Right ventricle myocardium superior (tissue), 1 donor: ENCODE measurements at places on chromosomes 6 and 20. TPM values are rescaled to one million over a fixed set of nuclear protein-coding genes. Genes with fewer than 3 reads are reported as not detected.
A peak's percentile ranks its signal among the peaks of the same experiment; 100 is the strongest.

DNA sequence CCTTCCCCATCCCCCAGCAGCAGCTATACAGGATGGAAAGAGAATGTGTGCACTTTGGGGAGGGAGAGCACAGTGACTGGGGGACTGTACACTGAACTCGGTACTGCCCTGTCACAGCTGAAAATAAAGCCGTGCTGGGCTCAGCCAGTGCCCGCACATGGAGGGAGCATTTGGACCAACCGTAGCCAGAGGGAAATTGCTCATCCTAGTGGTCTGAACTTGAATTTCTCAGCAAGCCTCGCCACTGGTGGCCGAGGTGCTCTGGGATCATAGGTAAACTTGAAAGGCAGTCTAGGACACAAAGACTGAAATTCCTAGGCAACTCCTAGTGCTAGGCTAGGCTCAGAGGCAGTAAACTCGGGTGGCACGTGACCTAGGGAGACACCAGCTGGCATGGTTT is 61.0 kb downstream of the DZANK1 start:
- no peak for DNase-seq

DNA sequence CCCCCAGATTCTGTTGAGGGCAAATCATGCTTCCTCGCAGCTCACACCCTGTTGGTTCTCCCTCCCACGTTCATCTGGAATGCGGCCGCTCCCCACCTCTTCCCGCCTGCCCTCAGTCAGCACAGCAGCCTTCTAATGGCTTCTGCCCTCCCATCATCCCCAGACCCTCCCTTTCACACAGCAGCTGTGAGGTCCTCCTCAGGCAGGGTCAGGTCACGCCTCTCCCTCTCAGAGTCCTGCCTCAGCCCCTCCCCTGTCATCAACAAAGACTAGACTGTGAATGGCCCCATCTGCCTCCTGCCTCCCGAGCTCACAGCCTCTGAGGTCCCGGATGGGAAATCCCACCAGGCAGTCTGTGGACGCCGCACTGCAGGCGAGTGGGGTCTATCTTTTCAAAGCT is 7.9 kb upstream of the BHLHE23 start:
- DNase-seq: no peak

GRCh38 chr20:23049201-23050075 is at the start of gene THBD:
Gene THBD, minus strand, starts transcription at chr20:23049672. Its CDS starts 168 bp downstream, at chr20:23049504.
- peak; percentile 90 for DNase-seq

SPEF1 gene
- 0.32 TPM for total RNA-seq

HMGN4 gene
- total RNA-seq: 25.1 TPM

DNA sequence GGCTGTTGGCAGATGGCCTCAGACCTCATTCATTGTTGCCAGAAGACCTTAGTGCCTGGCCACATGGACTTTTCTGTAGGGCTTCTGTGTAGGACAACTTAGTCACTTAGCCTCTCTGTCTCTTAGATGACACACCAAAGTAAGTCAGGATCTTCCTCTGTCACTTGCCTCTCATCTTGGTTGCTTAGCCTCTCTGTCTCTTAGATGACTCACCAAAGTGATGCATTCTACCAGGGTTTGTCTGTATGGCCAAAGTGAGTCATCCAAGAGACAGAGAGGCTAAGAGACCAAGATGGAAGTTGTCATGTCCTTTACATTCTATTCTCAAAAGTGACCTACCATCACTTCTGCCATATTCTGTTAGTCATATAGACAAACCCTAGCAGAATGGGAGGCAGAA is 255.9 kb upstream of the DEFB112 start:
- no peak for DNase-seq

DNA sequence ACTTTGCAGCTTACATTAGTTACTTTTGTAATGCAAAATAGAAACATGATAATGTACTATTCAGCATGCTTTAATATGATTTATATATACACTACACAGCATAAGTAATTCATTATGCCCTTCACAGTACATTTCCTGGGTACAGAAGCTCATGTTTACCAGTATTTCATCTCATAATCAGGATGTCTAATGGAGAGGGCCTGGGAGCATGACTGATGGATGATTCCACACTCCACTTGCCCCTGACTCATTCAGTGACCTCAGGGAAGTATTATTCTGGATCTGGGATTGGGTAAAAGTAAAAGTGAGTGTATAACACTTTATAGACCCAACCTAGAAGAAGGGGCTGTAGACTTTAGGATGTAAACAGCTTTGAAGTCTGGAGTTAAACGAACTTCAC is 31.4 kb upstream of the BACH2 start:
- no peak for DNase-seq

- no peak for DNase-seq
These were observed 40.0 kb downstream of the MYLIP start for GRCh38 chr6:16168858-16169257.

- no peak for DNase-seq
These were observed 205.5 kb downstream of the ZNF217 start for GRCh38 chr20:53387983-53388675.

TSPO2 gene
- total RNA-seq: not detected

DNA sequence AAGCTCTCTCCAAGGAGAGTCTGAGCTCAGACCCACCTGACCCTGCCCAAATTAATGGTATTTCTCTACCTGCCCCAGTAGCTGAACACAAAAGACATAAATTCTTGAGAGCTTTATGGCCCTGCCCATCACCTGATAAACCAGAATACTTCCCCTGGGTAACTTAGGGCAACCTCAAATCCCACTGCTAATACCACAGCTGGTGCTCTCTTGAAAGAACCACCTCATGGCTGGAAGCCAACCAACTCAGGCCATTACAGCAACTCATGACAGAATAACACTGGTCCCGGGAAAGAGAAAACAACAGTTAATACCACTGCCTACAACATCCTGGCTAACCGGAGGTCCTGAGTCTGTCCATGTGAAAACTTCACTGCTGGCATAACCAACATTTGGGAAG is 328.6 kb downstream of the NKAIN2 start:
- DNase-seq: no peak

- DNase-seq: no peak
These were observed 55.9 kb downstream of the ATXN1 start for GRCh38 chr6:16705081-16705993.

- DNase-seq: no peak
These were observed 31.0 kb upstream of the PCMTD2 start for GRCh38 chr20:64224351-64225170.

DNA sequence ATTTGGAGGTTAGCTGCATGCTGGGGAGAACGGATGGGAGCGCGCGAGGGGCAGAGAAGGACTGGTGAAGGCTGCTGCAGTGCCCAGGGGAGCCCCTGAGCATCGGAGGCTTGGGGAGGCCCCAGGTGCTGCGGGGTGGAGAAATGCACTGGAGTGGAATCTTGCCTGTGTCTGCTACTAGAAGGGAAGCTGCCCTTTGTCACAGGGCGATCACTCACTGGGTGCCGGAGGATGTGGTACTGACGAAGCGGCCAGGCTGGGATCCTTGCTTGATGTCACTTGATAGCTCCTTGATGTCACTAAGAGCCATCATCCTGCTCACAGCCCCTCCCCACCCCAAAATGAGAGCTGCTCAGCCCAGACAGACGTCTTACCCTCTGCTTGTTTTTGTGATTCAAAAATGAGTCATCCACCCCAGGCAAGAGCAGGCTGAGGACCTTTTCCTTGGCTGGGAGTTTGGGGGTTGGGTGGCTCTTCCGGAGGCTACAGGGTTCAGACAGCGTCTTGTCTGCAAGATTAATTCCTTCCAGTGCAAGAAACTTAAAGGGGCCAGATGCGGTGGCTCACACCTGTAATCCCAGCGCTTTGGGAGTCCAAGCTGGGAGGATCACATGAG is 62.6 kb upstream of the PMEPA1 start:
- no peak for DNase-seq

GRCh38 chr6:15401120-15401519 is 155.3 kb downstream of the JARID2 start:
- DNase-seq: no peak
